Activated naive CD4-positive, alpha-beta T cell treated with anti-CD3 and anti-CD28 coated beads, Interleukin-2, amount 50 U/mL, for 72 hours (primary cell): ENCODE measurements at places on chromosomes 2 and 18. TPM values are rescaled to one million over a fixed set of nuclear protein-coding genes. Genes with fewer than 3 reads are reported as not detected.

ATP8B1 gene
- not detected for total RNA-seq

- no peak for DNase-seq
Observed at GRCh38 chr18:73945130-73945792, 202.4 kb downstream of the FBXO15 start.

GRCh38 chr18:24031318-24031717, 16.8 kb downstream of the TTC39C start:
- no peak for DNase-seq

DNA sequence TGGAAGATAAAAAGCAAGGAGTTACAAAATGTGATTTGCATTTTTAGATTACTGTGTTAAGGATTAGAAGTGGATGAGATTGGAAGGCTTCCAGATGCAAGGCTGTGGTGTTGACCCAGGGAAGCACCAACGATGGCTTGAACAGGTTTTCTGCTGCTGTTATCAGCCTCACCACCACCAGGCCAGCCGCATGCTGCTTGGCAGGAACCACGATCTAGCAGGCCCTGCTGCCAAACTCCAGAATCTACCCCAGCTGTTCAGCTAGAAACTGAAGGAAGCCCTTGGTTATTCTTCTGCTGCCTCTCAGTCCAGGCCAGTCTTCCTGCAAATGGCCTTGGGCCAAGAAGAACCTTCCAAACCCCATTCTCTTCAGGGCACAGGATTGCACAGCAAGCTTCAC, 133.9 kb downstream of the MTCL1 start:
- DNase-seq = no peak

GRCh38 chr2:106664669-106665068, 177.5 kb downstream of the CD8B2 start:
- DNase-seq = no peak
